Activated T-helper 1 cell treated with anti-CD3 and anti-CD28 coated beads, Interleukin-12 subunit alpha, Interleukin-12 subunit beta, Interleukin-2, Interleukin-4 antibody, amounts not matched to agents 30 ng/mL and 10 ng/mL and 1 ng/mL, durations not matched to agents 14 hours and 24 hours and 36 hours (primary cell): ENCODE measurements at places on chromosomes 4 and X.

GRCh38 chrX:95318882-95319281 is 1365.8 kb upstream of the DIAPH2 start:
- DNase-seq = no peak

GRCh38 chrX:38970074-38970473 is 168.8 kb downstream of the MID1IP1 start:
- no peak for DNase-seq

GRCh38 chrX:65706041-65706828 is 38.8 kb downstream of the MSN start:
- DNase-seq = no peak

DNA sequence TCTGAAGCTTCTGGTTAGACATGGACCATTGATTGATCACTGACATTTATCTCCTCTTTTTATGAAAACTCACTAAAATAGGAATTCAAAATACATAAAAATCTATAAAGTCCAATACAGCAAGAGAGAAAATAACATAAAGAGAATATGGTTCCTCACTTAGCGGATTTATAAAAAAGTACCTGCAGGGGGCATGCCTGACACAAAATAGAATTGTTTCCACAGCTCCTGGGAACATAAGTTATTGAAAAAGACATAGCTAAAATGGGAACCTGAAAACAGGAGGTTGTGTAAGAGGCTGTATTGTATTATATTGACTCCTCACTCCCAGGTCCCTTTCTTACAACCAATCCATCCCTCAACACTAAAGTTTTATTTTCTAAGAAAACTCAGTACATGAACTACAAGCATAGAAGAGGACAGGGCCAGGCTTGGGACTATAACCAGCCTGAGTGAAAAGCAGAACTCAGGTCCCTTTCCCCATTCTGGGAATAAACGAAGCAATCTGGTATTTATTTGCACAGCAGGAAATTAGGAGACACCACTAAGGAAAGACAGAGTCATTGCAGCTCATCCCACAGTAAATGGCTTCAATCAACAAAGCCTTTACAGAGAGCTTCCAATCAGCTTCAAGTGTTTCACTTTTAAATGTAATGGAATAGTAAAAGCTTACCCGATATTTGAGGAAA is 121.1 kb upstream of the NDST4 start:
- no peak for DNase-seq

GRCh38 chr4:165991325-165992180 is 118.5 kb downstream of the TLL1 start:
- DNase-seq = no peak

DNA sequence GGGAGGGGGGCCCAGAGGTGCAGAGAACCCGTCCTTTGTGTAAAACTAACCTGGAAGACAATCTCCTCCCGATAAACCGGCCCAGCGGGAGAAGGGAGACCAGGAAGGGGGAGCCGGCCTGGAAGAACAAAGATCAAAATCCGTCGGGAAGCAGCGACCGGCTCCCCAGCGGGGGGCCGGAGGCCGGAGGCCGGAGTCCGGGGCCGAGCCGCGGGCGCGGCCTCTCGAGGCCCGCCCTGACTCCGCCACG is 552 bp downstream of the ZDHHC9 start:
- DNase-seq = no peak

- DNase-seq = no peak
Observed at GRCh38 chrX:46341767-46342322, 203.4 kb downstream of the ZNF674 start.

DNA sequence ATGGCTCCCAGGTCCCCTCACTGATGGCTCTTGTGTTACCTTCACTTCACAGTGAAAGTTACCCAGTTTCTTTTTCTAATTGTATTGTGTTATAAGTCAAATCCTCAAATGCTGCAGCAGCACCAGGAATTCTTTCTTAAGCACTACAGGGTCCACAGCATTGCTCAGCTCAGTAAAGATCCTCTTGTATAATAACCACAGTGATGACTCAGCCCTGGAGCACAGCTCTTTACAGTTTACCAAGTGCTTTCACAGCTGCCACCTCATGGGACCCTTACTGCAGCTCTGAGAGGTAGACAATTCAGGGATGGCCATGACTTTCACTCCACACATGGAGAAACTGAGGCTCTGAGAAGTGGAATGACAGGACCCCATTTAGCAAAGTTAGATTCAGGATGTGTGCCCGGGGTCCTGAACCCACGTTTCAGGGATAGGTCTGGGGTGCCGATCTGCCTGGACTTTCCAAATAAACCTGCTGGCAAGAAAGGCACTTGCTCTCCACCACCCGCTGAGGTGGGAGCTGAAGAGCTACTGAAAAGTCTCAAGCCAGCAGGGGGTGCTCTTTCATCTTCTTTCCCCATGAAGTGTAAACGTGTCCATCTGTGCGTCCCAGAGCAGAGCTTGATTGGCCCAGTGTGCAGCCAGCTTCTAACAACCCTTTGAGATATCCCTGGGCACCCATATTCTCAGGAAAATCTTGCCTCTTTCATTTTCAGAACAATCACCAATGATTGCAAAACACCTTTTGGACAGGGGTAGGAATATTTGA is 35.7 kb upstream of the GABRQ start:
- no peak for DNase-seq

- DNase-seq = no peak
Observed at GRCh38 chr4:53132132-53132891, 233.5 kb downstream of the SCFD2 start.

- DNase-seq = no peak
Observed at GRCh38 chrX:137550665-137551261, 15.2 kb upstream of the ZIC3 start.

DNA sequence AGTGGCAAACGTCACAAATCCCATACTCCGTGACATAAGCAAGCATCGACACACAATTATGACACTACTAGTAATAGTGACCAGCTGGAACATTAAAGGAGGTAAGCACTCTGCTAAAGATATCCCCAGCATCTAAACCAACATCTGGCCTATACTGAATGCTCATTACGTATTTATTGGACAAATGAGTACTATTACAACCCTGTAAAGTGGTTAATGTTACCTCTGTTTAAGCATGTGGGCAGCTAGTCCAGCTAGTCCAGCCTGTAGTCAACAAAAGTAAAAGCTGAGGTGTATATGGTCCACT is 419 bp upstream of the RPGR start:
- DNase-seq = no peak

DNA sequence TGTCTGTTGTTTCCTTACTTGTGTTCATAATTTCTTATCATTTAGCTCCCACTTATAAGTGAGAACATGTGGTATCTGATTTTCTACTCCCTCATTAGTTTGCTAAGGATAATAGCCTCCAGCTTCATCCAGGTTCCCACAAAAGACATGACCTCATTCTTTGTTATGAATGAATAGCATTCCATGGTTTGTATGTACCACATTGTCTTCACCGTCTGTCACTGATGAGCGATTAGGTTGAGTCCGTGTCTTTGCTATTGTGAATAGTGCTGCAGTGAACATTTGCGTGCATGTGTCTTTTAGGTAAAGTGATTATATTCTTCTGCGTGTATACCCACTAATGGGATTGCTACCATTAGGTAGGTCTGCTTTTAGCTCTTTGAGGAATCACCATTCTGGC is 624.3 kb upstream of the EPHA5 start:
- no peak for DNase-seq

DNA sequence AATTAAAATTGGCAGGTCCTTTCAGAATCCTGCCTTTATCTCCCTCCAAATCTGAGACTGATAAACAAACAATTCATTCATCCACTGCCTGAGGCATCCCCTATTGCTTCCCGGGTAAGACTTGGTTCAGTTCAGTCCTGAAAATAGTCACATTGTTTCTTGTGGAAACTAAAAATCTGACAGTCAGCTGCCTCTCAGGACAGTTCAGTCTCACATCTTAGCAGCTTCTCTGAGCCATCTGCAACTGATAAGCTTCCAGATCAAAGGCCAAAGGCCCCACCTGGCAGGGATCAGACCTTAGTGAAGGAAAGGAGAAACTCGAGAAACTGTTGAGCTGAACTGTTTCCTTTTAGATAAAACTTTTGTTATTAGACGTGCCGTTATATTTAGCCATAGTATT is 264.5 kb downstream of the IL15 start:
- no peak for DNase-seq

- DNase-seq = no peak
Observed at GRCh38 chrX:153885208-153885787, 675 bp downstream of the L1CAM start.

DNA sequence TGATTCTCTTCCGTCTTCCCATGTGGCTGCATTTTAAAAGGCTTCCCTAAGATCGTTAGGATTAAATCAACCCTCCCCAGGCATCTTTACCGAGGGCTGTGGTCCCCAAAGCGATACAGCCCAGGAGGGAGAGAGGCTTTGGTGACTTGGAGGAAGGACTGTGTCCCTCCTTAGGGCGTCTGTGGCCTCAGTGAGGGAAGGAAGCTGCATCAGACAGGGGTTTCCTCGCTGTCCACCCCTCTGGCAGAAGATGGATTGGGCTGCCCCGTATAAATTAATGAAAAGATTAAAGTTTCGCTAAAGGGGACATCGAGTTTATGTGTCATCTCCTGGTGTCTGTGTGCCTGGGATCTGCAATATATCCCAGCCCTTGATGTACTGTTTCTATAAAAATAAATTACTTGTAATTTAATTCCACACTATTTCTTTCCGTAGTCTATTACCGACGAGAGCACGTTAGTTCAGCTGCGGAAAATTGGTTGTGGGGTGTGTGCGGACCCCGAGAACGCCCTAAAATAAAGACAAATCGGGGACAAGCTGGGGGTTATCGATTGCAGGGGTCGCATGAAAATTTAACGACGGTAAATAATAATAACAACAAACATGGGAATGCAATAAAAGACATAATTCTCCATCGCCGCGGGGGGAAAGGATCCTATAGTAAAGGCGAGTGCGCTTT is 6.5 kb downstream of the SHOX start:
- no peak for DNase-seq

- no peak for DNase-seq
Observed at GRCh38 chr4:140186082-140186438, 32.1 kb upstream of the MAML3 start.

GRCh38 chr4:40600850-40601249 is 28.8 kb downstream of the RBM47 start:
- no peak for DNase-seq

DNA sequence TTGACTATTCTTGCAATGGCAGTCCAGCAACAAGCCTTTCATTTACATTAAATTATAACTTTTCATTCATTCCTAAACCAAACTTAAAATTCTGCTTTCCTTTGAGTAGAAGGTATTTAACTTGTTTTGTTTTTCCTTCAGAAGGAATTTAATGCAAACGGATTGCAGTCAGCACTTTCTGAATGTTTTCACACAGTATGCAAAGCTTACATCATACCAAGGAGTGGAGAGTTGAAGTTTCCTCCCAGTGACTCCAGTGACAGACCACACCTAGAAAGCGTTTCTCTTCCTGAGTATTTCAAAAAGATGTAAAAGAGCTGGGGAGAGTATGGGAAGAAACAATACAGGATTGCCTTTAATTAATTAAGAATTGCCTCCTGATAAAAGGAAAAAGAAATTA is 8.1 kb downstream of the EPGN start:
- no peak for DNase-seq
